ENCODE measurements at places on chromosomes 4 and X. TPM values are rescaled to one million over a fixed set of nuclear protein-coding genes. Genes with fewer than 3 reads are reported as not detected.

- no peak for DNase-seq
These were observed 6.8 kb upstream of the ANAPC4 start for GRCh38 chr4:25370242-25370641.

Gene SATL1
- total RNA-seq = not detected

GRCh38 chr4:168574581-168575295, 77.9 kb downstream of the PALLD start:
- peak; percentile 73 for DNase-seq

DNA sequence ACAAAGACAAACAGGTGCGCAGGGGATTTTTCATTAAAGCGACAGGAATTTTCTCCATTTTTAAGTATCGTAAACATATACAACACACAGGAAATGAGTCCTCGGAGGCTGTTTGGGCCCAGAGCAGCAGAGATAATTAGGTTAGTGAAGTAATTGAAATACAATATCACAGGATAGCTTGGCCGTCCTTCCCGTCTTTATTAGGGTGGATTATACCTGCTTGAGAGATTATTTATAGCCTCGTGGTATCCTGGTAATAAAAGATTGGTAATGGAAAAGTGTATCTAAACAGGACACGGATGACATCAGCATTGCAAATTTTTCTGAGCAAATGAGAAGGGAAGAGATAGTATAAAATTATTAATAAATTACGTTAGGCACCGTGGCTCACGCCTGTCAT, 68.2 kb downstream of the CRLF2 start:
- DNase-seq = no peak
